ENCODE measurements at places on chromosomes 16 and 17. TPM values are rescaled to one million over a fixed set of nuclear protein-coding genes. Genes with fewer than 3 reads are reported as not detected.

Gene ATP6V0D1
- 57.4 TPM for total RNA-seq

- H3K27me3 ChIP-seq = no peaks in the 10 kb centered on the region
- no peak overlapping the region for H3K4me3 ChIP-seq
- H3K4me1 ChIP-seq = peaks cover 27% of the 10 kb centered on the region
- no peak for DNase-seq
- no peak overlapping the region for H3K27ac ChIP-seq
Measured at GRCh38 chr17:77237232-77238008, 96.7 kb downstream of the SEC14L1 start.

Gene SRL
- total RNA-seq = 503 TPM

- H3K36me3 ChIP-seq = no peaks in the 10 kb centered on the region
- H3K4me3 ChIP-seq = no peak overlapping the region
- no peak for DNase-seq
- H3K27ac ChIP-seq = no peak overlapping the region
- H3K4me1 ChIP-seq = peaks cover 7% of the 10 kb centered on the region
- H3K27me3 ChIP-seq = no peaks in the 10 kb centered on the region
Measured at GRCh38 chr16:12043953-12044352, 67.4 kb downstream of the SNX29 start.

DNA sequence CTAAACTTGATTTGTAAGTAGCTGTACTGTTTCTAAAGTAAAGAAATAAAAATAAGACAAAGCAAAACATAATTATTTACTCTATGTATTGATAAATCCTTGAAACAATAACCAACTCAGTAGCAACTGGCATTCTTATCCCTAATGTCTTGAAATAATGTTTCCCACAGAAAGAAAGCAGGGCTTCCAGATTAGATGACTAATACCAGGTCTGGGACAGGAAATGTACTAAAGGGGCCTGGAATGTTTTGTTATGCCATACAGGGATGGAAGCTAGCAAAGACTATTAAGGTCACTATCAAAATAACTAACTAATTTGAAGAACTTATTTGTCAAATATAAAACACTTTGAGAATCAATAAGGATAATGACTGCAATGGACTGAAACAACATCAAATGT, 82.1 kb downstream of the CFDP1 start:
- H3K27ac ChIP-seq = peak overlapping the region; percentile 46
- H3K4me1 ChIP-seq = peaks cover 7% of the 10 kb centered on the region
- H3K4me3 ChIP-seq = no peak overlapping the region
- H3K36me3 ChIP-seq = no peaks in the 10 kb centered on the region
- no peak for DNase-seq

Gene POLDIP2
- total RNA-seq = 167 TPM

DNA sequence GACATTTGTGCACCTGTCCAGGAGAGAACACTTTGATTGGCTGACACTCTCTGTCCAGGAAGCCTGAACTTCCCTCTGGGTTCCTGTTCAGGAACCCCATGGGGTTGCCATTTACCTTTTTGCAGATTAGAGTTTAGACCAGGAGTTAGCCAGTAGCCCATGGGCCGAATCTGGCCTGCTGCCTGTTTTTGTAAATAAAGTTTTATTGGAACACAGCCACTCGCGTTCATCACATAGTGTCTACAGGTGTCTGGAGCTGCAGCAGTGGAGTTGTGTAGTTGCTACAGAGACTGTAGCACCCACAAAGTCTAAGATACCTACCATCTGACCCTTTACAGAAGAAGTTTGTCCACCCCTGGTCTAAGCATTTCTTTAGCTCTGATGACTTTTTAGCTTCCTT, 70.9 kb downstream of the ABCC1 start:
- no peaks in the 10 kb centered on the region for H3K27me3 ChIP-seq
- peaks cover 10% of the 10 kb centered on the region for H3K4me1 ChIP-seq
- H3K27ac ChIP-seq = no peak overlapping the region
- peaks cover 65% of the 10 kb centered on the region for H3K36me3 ChIP-seq
- no peak overlapping the region for H3K4me3 ChIP-seq

Gene BEAN1
- total RNA-seq = 2.6 TPM

DNA sequence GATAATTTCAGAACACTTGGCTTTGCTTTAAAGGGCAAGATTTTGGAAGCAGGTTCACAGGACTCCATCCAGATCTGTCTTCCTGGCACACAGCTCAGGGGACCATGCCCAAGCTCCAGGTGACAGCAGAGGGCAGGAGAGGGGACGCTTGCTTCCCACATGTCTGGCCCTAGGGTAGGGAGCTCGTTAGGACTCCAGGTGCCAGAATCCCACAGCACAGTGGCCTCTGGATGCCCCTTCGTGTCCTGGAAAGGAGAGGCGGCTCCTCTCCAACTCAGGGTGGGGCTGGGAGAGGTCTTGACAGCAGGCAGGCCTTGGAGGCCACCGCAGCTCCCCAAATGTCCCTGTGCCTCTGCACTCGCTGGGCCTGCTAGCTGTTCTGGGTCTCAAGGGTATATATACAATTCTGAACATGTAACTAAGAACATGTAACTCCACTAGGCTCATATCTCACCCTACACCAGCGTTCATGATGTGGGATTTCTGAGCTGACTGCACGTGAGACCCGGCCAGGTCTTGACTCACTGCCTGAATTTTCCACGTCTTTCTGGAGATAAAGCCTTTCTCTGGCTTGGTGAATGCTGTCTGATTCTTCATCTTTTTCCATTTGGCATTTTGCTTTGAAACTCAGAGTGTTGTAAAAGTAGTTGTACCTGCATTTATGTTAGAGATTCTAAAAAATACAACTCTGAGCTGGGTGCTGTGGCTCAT, 52.8 kb downstream of the MARCHF10 start:
- no peaks in the 10 kb centered on the region for H3K36me3 ChIP-seq
- no peak overlapping the region for H3K4me3 ChIP-seq
- peak; percentile 9 for DNase-seq
- peaks cover 4% of the 10 kb centered on the region for H3K27me3 ChIP-seq
- no peak overlapping the region for H3K27ac ChIP-seq

GRCh38 chr17:1673041-1673785, 11.5 kb downstream of the PRPF8 start:
- H3K27me3 ChIP-seq = no peaks in the 10 kb centered on the region
- H3K27ac ChIP-seq = no peak overlapping the region
- DNase-seq = no peak
- peaks cover 83% of the 10 kb centered on the region for H3K36me3 ChIP-seq
- no peak overlapping the region for H3K4me3 ChIP-seq

DNA sequence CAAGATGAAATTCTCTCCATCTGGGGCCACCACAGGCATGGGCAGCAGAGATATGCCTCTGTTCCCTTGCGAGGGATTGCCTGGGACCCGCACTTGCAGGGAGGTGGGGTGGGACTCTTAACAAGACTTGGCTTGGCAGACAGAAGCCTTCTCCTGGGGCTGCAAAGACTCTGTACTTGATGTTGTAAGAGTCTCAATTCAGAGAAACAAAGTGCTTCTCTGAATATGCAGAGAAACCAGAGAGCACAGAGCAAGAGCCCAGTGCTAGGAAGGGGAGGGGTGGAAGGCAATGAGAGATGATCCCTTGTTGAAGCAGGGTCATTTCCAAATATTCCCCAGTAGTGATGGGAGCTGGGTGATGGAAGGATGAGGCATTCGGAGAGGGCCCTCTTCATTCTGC, 2.2 kb downstream of the MMP28 start:
- DNase-seq = no peak
- peaks cover 25% of the 10 kb centered on the region for H3K4me1 ChIP-seq
- peaks cover 14% of the 10 kb centered on the region for H3K27me3 ChIP-seq

DNA sequence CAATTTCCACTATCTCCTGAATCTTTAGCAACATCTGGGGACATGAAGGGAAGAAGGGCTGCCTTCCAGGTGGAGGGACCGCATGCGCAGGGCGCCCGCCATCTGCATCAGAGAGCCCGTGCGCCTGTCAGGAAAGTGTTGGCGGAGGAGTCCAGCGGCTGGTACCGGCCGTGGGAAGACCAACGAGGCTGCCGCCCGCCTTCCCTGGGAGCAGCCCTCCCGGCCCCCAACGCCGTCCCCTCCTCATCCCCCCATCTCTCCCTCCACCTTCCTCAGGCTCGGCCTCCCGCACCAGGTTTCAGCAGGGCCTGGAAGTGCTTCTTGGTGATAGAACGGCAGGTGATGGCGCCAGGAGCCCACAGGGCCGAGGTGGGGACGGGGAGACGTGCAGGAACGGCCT, 8.8 kb downstream of the CLCN7 start:
- peaks cover 2% of the 10 kb centered on the region for H3K36me3 ChIP-seq
- no peak overlapping the region for H3K27ac ChIP-seq
- DNase-seq = no peak
- no peak overlapping the region for H3K4me3 ChIP-seq
- no peaks in the 10 kb centered on the region for H3K4me1 ChIP-seq

GRCh38 chr16:24701521-24701951, 27.9 kb upstream of the TNRC6A start:
- H3K36me3 ChIP-seq = no peaks in the 10 kb centered on the region
- DNase-seq = no peak
- no peaks in the 10 kb centered on the region for H3K27me3 ChIP-seq
- H3K4me1 ChIP-seq = no peaks in the 10 kb centered on the region
- peak overlapping the region; percentile 36 for H3K27ac ChIP-seq

Gene C16orf46
- 0.85 TPM for total RNA-seq

DNA sequence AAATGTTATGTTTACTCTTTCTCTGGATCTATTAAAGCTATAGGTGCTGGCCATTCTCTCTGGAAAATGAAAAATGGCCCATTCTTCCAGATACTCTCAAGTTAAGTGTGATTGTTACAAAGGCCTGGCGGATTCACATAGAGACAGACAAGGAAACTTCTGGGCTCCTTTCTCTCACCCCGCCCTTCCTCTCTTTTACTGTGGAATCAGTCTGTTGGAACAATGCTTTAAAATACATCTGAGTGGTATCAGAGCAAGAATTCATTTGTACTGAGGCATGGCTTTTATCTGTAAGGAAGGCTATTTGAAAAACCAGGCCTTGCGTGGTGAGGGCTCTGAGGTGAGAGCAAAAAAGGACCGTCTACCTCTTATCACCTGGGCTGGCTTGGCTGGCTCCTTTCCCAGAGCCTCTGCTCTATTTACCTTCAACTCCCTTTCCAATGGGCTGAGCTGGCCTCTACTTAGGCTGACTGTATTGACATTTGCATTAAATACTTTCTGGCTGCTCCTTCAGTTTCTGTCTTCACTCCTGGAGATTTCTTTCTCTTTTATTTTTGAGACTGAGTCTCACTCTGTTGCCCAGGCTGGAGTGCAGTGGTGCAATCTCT, 274.0 kb downstream of the PHKB start:
- no peaks in the 10 kb centered on the region for H3K4me1 ChIP-seq
- H3K27ac ChIP-seq = no peak overlapping the region
- no peaks in the 10 kb centered on the region for H3K27me3 ChIP-seq
- DNase-seq = no peak
- H3K4me3 ChIP-seq = no peak overlapping the region
- no peaks in the 10 kb centered on the region for H3K36me3 ChIP-seq

Gene GAS7
- 75.6 TPM for total RNA-seq
